Cortex of kidney (tissue), 1 donor: ENCODE measurements at places on chromosomes 13 and 19.

DNA sequence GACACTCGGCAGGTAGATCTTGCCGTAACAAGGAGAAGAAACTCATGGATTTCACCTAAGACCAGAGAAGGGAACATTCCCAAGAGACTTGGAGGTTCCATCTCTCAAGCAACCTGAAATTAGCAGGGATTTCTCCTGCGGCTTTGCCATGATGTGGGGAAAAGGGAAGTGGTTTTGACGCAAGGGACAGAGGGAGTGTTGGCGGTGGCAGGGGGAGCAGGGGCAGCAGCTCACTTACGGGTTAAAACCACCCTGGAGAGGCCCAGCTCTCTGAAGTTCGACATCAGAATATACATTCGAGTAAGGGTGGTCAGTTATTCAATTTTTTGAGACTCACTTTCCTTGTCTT is 76.1 kb upstream of the POMP start:
- DNase-seq: no peak

DNA sequence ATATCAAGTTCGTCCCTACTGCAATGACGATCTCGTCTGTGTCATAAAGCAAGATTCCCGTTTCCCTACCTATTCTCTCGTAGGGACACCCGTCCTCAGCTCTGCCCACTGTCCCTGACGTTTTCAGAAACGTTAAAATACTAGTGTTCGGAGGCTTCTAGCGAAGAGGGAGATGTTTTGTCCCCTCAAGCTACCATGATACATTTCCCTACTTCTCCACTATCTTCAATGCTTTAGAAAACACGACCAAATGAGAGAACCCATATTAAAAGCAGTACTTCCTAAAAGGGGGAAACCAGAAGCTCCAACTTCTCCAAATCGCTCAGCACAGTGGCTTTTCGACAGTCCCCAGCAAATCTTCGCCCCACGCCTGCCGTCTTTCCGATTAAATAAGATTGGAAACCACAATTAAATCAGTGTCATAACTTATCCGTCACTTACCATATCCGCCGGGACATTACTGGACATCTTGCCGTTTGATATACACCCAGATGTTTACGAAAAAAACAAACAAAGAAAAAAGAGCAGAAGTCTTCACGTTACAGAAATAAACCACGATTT is 1.3 kb downstream of the UBL3 start:
- no peak for DNase-seq

GRCh38 chr19:1843116-1843515 is 5.2 kb downstream of the REXO1 start:
- DNase-seq: no peak

- DNase-seq: no peak
Measured at GRCh38 chr13:93559718-93560117, 333.1 kb downstream of the GPC6 start.

GRCh38 chr19:46386151-46386550 is 27.2 kb downstream of the CCDC8 start:
- no peak for DNase-seq

DNA sequence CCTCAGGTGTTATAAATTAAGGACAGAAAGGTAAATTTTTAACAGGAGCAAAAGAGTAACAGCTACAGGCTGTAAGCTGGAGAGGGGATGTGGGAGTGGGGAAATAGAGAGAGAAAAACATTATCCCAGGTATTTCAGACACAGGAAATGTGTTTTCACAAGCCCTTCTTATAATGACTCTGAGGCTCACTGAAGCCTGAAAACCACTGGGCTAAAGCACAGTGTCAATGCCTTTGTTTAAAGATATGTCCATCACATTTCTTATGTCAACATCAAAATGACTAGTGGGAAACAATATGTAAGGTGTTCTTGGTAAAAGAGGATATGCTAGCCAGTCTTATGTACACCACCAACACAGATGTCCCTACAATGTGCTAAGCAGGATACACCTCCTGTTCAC is 365.9 kb downstream of the FGF14 start:
- no peak for DNase-seq

DNA sequence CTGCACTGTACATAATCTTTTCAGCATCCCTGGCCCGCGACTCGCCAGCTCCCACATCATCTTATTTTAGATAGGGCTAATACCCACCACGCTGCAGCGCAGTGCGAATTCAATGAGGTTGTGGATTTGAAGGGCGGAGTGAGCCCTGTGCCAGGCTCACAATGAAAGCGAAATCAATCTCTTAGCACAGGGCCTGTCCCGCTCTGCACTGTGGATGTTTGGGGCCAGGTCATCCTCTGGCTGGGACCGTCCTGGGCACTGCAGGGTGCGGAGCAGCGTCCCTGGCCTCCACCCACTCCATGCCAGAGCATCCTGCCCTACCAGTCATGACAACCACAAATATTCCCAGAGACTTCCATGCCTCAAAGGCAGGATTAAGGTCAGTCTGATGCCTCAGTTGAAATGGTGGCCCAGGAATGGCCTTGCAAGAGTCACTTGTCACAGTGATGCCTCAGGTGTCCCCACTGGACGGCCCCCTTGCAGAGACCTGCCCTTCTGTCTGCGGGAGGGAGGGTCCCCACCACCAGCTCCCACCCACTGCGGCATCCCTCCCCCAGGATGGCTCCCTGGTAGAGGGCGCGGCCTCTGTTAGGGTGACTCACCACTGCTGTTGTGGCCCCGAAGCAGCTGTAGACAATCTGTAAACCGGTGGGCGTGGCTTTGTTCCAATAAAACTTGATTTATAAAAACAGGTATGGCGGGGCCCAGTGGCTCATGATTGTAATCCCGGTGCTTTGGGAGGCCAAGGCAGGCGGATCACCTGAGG is 5.6 kb downstream of the UHRF1 start:
- no peak for DNase-seq

- DNase-seq: no peak
Measured at GRCh38 chr19:16714702-16715287, 4.9 kb upstream of the NWD1 start.

- DNase-seq: no peak
Measured at GRCh38 chr19:10617409-10618121, 7.8 kb upstream of the SLC44A2 start.

GRCh38 chr13:74707291-74707690 is 573.1 kb upstream of the KLF12 start:
- DNase-seq: no peak

DNA sequence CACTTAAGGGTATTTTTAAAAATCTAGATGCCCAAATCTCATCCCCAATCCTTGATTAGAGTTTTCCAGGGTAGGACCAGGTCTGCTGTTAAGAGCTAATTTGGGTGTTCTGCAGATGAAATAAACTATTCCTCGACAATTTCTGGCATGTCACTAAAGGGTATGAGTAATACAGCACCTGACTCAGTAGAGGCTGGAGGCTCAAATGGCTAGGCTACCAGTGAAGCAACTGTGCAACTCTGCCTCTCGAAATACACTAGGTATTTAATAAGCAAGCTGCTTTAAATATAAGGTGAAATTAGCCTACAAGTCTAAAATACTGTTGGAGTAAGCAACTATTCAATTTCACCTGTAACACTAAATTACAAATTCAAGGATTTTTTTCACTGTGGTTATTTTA is 1.5 kb downstream of the RNF6 start:
- DNase-seq: no peak

GRCh38 chr19:40093416-40093815 is 2.7 kb upstream of the ZNF780A start:
- DNase-seq: no peak

DNA sequence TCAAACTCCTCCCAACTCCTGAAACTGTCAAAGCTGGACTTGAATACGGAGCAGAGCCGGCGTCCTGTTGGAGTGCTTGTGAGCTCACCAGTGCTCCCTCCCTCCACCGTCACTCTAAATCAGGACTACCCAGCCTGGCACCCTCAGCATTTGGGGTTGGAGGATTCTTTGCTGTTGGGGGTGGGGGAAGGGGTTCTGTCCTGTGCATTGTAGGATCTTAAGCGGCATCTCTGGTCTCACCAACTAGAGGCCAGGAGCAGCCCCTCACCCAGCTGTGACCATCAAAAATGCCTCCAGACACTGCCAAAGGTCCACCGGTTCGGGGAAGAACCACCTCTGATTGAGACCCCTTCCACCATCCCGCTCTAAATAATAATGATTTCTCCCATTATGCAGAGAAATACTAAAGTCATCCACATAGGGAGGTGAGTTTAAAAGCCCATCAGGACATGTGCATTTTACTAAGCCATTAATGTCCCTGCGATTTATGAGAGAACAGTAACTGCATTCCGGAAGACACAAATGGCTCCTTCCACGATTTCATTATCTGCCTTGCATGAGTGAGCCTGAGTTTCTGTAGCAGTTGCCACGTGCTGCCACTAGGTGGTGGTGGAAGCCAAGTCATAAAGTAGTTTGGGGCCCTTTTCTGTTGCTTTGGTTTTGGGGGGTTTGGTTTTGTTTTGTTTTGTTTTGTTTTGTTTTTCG is 16.1 kb upstream of the USP29 start:
- no peak for DNase-seq

DNA sequence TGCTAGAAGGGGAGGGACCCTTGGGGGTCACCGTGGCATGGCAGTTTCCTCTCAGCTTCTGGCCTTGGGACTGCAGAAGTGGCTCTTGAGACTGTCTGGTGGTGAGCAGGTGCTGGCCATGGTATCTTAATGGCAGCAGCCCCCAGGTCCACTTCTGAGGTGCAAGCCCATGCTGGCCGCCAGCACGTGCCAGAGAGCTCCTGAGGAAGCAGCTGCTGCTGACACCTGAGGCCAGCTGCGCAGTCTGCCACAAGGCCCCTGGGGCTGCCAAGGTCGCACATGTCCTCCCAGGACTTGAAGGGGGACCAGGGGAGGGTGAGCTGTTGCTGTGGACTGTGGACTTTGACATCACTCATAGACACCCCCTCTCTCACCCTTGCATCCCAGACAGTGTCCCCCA is 48.0 kb downstream of the NFIX start:
- no peak for DNase-seq

- DNase-seq: no peak
Measured at GRCh38 chr19:53183146-53183764, 9.9 kb downstream of the ZNF665 start.

GRCh38 chr13:39952249-39953233 is 297.1 kb downstream of the COG6 start:
- DNase-seq: no peak

DNA sequence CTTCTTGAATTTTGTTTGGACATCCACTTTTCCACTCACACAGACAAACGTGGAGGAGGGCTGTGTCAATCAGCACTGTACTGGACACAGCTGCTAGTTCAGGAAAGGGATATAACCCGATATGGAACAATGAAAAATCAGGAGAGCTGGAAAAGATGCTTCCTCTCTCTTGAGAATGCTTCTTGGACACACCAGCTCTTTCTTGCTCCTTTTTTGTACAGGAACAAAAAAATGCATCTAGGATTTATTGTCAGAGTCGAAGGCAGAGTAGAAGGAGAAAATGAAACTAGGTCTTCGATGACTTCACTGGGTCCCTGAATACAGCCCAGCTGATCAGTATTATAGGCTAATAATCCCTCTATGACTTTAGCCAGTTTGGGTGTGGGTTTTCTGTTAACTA is 62.2 kb downstream of the PEG3 start:
- no peak for DNase-seq

DNA sequence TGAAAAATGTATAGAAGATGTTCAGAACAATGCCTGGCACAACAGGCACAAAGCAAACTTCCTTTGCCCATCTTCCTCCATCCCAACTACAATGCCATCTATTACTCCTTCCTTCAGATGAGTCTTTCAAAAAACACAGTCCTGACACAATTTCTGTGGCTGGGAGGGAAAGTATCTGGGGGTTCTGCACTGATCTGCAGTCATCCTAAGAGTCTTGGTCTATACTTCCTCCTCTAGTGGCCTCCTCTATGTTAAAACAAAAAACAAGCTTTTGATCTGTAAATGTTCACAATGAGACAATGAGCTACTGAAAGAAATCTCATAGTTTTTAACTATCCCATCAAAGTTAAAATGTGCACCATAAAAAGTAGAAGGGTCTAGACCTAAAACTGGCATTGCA is 44.8 kb downstream of the USP12 start:
- no peak for DNase-seq

GRCh38 chr19:11373166-11373884 is 1.1 kb upstream of the SWSAP1 start:
- no peak for DNase-seq

GRCh38 chr13:111390522-111391270 is 70.3 kb downstream of the TEX29 start:
- no peak for DNase-seq

DNA sequence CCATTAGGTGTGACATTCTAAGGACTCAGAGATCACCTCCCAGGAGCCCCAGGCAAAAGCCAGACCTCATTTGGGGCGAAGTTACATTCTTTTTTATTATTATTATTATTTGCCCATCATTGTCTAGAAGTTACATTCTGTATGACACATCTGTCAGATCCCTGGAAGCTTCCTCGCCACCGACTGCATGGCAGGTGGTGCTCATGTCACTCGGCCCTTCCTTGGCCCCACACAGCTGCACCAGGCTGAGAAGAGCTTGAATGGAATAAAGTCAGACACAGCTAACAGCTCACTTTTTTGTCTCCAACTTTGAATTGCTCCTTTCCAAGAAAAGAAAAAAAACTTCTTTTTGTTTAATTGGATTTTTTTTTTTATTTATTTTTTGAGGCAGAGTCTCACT is 41.4 kb upstream of the LDLR start:
- DNase-seq: no peak
